ENCODE measurements at places on chromosomes 11 and 22.

DNA sequence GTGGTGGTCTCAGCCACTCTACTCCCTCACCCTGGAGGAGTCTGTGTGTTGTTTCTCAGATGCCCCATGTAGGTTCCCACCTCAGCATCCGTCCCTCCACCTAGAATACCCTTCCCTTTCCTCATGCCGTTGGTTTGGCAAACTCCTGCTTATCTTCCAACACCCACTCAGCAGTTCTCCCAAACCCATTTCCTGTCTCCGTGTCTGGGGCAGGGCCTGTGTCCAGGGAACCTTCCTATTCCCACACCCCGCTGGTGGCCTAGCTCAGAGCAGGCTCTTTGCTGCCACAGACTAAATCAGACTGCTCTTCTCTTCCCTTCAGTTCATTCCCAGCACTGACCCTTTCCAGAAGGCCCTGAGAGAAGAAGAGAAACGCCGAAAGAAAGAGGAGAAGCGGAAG is 7.5 kb upstream of the SREBF2 start:
- no peak for DNase-seq

DNA sequence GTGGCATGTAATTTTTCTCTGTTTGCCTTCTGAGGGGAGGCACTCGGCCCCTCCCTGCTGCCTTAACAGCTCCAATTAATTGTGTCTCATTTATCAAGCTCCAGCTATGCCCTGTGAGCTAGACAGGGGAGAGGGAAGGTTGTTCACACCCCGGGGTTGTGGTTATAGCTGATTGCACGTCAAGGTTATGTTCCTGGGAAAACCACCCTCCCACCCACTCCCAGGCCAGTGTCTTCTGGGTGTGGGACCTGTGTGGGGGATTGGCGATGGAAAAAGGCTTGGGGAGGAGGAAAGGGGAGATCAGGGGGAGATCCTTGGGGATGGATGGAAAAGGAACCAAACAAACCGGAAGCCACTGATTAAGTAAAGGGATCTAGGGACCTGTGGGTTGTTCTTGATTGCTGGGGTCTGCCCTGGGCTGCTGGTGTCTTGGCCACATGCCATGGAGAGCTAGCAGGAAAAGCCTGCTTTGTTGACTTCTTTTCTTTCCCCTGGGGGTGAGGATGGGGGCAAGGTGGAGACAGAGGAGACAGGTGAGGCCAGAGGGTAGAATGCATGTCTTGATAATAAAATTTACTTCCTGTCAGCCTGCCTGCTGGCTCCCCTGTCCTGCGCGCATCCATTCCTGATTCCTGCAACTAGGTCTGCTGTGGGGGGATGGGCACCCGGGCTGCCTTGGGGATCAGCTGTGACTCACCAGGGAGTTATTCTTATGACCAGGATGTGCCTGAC is 13.5 kb upstream of the SORL1-AS1 start:
- no peak for DNase-seq

GRCh38 chr22:46084376-46084775 is 66.0 kb upstream of the PPARA start:
- no peak for DNase-seq

DNA sequence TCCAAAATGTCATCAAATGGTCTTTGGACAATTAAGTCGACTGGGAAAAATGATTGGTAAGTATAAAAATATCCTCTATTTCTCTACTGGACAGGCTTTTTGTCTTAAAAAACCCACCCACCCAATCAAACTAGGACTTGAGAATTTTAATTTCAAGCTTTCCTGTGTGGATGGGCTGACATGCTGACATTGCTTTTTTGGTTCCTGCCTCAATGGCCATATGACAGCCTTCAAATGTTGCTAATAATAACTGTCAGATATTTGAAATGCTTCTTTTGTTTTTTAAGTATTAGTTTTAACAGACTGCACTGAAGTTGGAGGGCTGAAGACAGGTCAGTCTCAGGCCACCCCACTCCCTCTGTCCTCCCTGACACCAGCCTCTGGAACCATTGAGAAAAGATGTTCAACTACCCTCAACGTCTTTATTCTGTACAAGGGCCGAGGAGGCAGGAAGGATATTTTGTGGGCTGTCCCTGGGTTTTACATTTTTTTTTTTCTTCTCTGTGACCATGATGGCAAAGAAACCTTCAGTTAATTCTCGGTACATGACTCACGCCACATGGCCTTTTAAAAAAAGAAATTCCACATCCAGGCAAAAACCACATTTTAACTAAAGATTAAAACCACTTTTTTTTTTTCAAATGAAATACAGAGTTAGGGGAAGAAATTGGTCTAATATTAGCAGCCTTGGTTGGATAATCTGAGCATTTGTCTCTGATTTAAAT is 130.4 kb downstream of the SLC1A2 start:
- DNase-seq = no peak

Data from hematopoietic multipotent progenitor cell (in vitro differentiated cells).